ENCODE measurements at places on chromosomes 5 and 9. TPM values are rescaled to one million over a fixed set of nuclear protein-coding genes. Genes with fewer than 3 reads are reported as not detected.

DNA sequence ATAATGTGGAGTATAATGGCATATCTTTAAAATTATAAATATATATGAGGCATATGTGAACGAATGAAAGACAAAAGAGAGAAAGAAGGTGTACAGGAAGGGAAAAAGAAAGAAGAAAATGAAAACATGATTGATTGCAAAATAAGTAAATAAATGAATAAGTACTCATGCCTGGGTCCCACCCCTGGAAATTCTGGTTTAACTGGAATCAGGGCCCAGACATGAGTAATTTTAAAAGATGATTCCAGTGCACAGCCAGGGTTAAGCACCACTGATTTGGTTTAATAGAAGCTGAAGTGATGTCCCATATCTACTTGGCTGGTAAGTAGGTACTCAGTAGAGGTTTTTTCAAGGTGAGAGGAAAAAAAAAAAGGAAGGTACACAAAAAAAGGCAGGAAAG lies 34.0 kb upstream of the HOMER1 start:
- DNase-seq: no peak

GRCh38 chr9:20683351-20684034 lies 566 bp upstream of the FOCAD start:
- peak; percentile 53 for DNase-seq

DNA sequence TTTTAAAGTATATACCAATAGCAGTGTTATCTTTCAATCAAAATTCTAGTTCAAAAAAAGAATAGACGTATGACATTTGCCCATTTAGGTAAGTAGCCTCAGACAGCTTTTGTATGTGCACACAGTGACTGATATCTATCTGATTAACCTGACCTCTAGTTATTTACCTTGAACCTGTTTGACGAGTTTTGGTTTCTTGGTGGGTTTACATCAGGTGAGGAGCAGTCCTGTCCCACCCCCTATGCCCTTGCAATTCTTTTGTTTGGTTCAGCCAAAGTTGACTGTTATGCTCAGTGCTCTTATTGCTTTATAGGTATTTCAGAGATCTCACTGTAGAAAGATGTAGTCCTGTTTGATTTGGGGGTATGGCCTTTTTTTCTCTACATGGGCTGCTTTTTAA lies 147.2 kb downstream of the ISOC1 start:
- DNase-seq: no peak

Gene TEX48
- 0.73 TPM for total RNA-seq

Gene SOHLH1
- total RNA-seq: not detected

DNA sequence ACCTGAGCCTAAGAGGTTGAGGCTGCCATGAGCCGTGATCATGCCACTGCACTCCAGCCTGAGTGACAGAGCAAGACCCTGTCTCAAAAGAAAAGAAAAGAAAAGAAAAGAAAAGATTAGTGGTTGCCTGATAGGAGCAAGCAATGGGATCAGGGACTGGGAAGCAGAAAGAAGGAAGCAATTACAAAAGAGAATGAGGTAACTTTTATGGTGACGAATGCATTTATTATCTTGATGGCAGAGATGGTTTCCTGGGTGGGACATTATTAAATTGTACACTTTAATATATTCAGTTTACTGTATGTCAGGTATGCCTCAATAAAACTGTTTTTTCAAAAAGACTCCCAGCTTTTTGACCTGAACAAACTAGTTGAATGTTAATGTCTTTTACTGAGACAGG lies 7.5 kb upstream of the PFDN1 start:
- DNase-seq: no peak

GRCh38 chr9:78030296-78030552 lies 1.4 kb downstream of the GNAQ start:
- DNase-seq: peak; percentile 50

DNA sequence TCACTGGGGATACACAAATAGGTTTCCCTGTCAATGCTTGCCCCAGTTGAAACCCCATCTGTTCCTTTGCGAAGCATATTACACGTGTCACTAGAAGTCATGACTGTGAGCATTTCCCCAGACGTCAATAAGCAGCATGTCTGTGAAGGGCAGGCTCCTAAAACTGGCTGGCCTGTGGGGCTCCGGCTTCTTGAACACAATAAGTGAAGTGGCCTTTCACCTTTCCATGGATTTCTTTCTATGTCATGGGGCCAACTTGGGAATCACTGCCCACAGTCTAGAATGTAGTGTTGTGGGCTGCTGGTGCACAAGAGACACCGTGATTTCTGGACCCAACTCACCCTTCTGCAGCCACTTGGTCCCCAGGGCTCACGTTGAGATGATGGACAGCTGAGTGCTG lies 60.4 kb upstream of the CTSL start:
- DNase-seq: no peak

- no peak for DNase-seq
Measured at GRCh38 chr9:100167915-100168654, 69.0 kb downstream of the INVS start.

DNA sequence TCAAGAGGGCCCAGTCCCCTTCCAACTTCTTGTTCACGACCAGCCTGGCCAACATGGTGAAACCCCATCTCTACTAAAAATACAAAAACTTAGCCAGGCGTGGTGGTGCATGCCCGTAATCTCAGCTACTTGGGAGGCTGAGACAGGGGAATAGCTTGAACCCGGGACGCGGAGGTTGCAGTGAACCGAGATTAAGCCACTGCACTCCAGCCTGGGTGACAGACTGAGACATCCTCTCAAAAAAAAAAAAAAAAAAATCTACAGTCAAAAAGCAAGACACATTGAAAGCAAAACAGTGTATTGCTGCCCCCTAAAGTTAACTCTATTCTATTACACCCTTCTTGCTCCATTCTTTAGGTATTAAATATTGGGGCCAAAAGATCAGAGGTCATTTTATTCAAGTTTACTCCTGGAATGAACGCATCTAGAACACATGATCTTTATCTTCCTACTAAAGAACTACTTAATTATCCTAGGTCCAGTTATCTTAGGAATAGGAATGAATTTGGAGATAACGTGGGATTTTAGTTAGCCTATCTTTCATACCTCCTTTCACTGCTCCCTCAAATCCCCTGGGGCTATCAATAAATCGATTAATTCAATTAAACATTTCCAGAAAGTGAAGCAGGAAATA lies 2.4 kb downstream of the ATG12 start:
- no peak for DNase-seq

DNA sequence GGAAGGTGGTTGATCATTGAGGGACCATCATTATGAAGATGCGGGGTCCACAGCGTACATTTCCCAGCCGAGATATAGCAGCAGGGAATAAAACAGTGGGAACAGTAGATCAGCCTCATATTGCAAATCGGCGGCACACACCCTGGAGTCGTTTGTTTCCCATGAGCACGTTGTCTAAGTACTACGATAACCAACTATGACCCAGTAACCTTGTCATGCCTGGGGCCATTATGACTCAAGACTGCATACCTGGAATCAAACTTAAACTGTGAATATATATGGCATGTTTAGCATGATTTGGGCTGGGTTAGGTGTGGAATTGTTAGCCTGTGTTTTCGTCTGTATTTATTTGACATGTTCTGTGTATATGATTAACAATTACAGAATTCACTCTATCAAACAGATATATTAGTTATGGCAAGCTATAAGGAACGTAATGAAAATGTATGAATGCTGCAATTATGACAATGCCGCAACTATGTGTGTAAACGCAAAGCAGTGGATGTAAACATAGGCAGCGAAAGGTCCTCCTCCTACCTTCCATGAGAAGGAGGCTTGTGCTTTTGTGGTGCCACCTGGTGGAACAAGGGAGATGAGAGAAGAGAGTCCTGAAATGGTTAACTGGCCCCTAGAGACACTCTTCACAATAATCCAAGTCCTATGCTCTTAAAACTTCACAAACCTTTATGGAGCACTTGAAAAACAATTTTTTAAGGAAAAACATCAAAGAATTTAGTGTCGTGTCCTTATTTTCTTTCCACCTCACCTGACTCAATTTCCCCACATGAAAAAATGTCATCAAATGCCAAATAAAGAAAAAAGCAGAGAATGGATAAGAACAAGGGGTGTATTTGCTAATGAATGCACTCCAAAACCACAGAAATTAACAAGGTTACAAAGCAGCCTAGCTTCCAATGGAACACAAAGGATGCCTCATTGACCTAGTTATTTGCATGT lies 47.1 kb downstream of the SEMA5A start:
- DNase-seq: no peak

- DNase-seq: no peak
Measured at GRCh38 chr9:88777498-88778312, 213.6 kb upstream of the S1PR3 start.

Gene PHF24
- total RNA-seq: not detected

DNA sequence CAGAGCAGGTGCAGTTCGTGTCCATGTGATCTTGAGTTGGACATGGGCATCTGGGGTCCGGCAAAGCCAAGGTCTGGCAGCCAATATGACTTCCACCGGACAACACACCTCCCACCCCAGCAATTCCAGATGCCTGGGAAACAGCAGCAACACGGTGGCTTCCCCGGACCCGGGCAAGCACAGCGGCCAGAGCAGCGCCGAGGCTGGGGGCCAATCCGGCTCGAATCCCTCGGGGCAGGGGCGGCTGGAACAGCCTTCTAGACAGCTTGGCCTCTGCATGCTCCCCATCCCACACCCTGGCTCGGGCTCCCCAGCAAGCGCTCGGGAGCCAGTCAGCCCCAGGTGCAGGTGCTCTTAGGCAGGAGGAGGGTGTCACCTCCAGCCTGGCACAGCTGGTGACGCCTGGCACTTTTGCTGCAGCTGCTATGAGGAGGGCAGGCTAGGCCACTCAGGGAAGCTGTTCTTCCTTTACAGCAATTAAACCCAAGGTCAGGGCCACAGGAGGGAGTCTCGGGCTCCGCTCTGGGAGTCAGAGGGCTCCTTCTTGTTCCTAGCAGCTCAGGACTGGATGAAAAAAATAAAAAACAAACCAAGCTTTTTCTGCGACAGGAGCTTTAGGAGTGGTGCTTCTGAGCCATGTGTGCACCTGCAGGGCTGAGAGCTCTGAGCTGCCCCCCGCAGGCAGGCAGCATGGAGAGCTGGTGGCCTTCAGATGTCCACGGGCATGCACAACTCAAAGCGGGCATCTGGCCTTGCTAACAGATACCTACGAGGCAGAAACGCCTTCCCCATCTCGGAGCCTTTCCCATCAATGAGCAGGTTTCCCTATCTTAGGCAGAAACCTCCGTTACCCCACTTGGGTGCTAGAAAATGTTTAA lies 28.2 kb downstream of the DBH start:
- no peak for DNase-seq

GRCh38 chr9:98760231-98760630 lies 36.1 kb downstream of the ANKS6 start:
- no peak for DNase-seq

DNA sequence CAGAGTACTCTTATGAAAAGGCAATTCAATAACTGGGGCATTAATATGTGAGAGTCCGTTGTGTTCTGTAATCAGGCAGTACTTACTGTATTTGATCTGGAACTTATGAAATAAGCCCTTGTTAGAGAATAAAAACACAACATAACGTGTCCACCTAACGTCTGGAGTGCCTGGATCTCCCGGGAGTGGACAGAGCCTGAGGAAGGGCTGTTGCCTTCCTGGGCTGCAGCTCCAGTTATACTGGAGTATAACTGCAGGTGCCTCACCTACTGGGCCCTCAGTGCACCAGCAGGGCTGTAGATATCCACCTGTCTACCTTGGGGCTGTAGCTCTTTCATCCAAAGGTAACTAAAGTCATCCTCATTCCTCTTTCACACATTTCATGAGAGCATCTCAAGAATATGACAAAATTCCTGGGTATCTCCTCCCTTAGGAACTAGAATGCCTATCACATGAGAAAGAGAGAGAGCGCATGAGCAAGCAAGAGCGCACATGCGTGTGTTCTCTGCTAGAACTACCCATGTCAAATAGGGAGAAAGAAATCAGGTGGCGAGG lies 200.1 kb downstream of the GAPVD1 start:
- DNase-seq: no peak

DNA sequence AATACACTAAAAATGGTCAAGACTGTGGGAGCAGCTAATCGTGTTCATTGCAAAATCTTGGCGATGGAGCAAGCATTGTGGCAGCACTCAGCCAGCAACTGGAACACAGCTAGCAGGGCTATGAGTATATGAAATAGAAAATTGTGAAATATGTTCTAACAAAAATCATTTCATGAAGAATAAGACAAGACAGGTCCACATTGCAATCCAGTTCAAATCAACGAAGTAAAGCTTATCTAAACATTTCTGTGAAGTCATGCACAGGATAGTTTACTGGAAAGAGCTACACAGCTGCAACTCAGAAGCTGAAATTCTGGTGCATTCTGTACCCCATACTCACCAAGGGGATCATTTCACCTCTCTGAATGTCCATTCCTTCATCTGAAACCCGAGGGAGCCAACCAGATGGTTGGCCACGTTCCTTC lies 5.3 kb upstream of the NFIL3 start:
- DNase-seq: no peak

GRCh38 chr9:16010221-16010620 lies 457.4 kb downstream of the CCDC171 start:
- no peak for DNase-seq

Gene NR4A3
- total RNA-seq: 3.6 TPM

GRCh38 chr9:91905991-91906469 lies 44.0 kb downstream of the ROR2 start:
- DNase-seq: peak; percentile 94

Gene MEIKIN
- not detected for total RNA-seq

DNA sequence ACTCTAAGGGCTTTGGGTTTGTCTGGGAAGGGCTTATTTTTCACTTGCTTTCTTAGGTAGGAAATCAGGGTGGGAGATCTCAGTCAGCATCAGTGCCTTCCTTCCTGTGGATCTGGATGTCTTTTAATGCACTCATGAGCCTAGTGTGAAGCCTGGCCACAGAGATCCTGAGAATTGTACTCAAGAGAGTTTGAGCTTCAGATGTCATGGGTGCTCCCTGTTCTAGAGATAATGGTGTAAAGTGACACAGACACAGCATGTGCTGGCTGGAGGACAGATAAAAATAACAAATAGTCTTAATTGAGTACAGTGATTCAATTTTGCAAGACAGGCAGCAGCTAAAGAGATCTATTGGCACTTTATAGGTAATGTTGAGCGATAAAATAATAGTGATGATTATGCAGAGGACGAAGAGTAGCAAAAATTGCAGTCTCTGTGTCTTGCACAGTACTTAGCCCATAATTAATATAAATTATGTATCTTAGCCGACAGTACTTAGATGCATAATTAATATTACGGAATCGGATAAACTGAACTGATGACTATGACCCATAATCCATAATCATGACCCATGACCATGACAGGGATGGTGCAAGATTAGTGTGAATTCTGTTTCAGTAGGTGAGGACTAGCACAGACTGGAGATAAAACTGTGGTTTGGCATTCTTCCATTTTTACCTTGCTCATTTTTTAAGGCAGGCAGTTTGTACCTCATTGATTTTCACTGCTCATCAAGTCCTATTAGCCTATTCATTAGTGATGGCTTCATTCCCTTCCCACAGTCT lies 408.7 kb upstream of the PIK3R1 start:
- no peak for DNase-seq

Gene PIP5KL1
- total RNA-seq: 2.6 TPM

Gene TEK
- total RNA-seq: not detected

Gene ARSB
- 12.3 TPM for total RNA-seq

- no peak for DNase-seq
Measured at GRCh38 chr9:128838338-128838737, 8.7 kb upstream of the SPOUT1 start.

All from activated CD8-positive, alpha-beta memory T cell treated with anti-CD3 and anti-CD28 coated beads, Interleukin-2, amount 10 ng/mL, durations not matched to agents 7 days and 5 days (primary cell).